ENCODE measurements at places on chromosomes 7 and 10.

- no peak for DNase-seq
These were observed 35.4 kb downstream of the KLF6 start for GRCh38 chr10:3749600-3749999.

GRCh38 chr7:151099486-151100211 is 13.4 kb downstream of the AGAP3 start:
- no peak for DNase-seq

DNA sequence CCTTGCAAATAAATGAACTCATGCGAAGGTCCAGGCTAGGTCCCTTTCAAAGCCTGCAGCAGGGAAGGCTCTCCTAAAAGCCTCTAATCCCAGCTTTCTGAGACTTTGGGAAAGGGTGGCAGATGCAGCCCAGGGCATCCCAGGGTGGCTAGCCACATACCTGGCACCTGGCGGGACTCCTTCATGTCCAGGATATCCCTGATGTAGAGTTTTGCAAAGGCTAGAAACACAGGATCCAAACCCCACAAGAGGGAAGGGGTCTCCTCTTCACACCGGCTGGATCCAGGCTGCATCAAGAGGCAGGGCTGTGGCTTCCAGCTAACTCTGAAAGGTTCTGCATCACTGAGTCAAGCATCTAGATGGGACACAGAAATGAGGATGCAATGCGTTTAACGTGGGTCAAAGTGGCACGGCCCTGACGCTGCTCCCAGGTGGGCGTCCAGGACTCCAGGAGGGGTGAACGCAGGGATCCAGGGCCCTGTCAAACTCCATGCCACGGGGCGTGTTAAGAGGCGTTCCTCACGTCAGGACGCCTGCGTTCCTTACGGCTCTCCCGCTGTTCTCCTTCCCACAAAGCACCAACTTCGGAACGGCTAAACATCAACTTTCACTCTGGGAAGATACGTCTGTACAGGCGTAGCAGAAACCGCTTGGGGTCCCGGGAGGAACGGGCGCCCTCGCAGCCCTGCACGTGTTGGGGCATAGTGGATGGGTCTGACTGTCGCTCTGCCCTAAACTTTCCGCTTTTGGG is 507 bp downstream of the STN1 start:
- no peak for DNase-seq

DNA sequence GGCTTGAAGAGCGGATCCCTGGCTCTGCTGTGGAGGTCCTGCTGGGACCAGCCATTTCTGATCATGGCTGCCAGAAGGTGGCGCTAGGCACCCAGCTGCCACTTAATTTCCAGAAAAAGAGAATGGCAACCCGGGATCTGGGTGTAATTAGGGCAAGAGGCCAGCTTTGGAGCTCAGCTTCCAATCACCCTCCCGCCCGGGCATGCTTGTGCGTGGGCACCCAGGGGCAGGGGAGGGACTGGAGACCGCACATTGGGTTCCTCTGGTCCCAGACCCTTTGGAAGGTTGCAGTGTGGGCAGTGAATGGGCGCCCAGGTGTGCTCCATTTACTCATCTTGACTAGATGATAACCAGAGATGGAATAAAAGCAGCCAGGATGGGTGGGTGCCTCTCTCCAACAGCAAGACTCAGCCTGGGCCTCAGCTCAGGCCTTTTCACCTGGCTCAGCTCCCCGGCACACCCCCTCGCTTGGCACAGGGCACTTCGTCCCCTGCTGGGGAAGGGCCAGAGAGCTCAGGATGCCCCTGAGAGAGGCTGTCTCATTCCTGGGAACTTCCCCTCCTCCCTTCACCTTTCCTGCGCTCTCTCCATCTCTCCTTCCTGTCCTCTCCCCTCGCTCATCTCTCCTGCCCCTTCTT is 14.7 kb downstream of the FAM241B start:
- peak; percentile 46 for DNase-seq

- peak; percentile 83 for DNase-seq
These were observed 28.1 kb downstream of the DLG5 start for GRCh38 chr10:77898323-77899079.

GRCh38 chr10:61189912-61190311 is 245.9 kb upstream of the RHOBTB1 start:
- DNase-seq: no peak

- no peak for DNase-seq
These were observed 72.5 kb downstream of the CCDC6 start for GRCh38 chr10:59833810-59834209.

- DNase-seq: no peak
These were observed 145.6 kb upstream of the FAM20C start for GRCh38 chr7:46830-47140.

GRCh38 chr10:133139551-133140065 is 20.4 kb upstream of the KNDC1 start:
- DNase-seq: no peak

- no peak for DNase-seq
These were observed 166.2 kb downstream of the CPEB3 start for GRCh38 chr10:92124616-92125143.

GRCh38 chr7:157819455-157819807 is 482.6 kb downstream of the DNAJB6 start:
- no peak for DNase-seq

DNA sequence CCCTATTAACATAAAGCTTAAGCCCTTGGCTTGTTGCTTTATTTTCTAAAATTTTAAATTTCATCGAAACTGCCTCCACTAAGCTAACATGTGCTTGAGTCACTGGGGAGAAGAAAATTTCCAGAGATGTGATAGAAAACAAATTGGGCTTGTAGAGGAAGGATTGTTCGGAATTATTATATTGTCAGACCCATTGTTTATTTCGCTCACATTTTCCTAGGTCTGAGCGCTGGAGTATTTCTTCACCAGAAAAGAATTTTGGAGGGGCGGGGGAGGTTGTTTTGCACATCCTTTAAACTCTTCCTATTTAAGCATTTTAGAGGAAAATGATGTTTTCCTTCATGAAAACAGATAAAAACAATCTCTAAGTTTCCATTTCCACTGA is 29.1 kb downstream of the CELF2 start:
- no peak for DNase-seq

- no peak for DNase-seq
These were observed 58.6 kb downstream of the LOXL4 start for GRCh38 chr10:98209441-98209840.

- no peak for DNase-seq
These were observed 14.6 kb upstream of the PPP2R2D start for GRCh38 chr10:131886237-131886636.

DNA sequence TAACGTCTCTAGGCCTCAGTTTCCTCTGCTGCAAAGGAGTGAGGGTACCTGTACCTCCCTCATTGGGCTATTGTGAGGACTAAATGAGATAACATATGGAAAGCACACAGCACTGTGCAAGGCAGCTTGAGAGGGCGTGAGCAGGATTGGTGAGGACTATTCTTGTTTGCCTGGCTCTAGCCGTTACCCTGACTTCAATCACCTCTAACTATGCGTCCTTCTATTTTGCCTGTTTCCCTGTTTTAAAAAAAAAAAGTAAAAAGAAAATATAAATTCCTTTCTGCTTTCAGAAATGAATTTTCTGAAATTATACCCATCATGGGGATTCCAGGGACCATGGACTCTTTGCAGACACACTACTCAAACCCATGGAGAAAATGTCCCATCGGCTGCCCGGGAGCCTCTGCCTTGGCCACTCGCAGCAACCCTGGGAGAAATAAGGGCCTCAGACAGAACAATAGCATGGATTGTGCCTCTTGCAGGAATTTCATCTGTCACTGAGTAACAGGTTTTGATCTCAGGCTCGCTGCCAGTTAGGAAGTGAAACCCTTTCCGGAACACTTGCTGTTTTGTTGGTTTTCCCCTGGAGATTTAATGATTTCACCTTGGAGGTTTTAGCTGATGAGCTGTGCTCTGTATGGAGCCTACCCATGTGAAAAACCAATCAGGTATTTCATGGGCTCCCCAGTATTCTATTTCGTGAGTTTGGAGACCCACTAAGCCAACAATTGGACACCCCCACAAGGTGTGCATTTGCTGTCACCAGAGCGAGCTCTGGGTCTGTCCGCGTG is 55.6 kb downstream of the STEAP1B start:
- DNase-seq: no peak

GRCh38 chr10:102384606-102385429 is 10.7 kb upstream of the NFKB2 start:
- no peak for DNase-seq

DNA sequence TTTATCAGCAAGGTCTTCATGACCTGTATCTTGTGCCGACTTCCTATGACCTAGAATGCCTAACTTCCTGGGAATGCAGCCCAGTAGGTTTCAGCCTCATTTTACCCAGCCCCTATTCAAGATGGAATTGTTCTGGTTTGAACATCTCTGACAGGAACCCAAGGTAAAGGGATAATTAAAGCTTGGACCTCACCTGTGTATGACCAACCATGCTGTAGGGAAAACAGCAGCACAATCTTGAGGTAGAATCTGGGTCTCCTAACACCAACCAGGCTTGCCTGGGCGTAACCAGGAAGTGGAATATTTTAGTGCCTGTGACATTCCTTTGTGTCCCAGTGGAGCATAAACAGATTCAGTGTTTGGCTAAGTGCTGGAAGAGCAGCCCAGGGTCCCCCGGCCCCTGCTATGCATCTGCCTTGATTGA is 94.1 kb downstream of the PFKFB3 start:
- no peak for DNase-seq

- DNase-seq: no peak
These were observed 1.7 kb upstream of the SH2B2 start for GRCh38 chr7:102284891-102285539.

DNA sequence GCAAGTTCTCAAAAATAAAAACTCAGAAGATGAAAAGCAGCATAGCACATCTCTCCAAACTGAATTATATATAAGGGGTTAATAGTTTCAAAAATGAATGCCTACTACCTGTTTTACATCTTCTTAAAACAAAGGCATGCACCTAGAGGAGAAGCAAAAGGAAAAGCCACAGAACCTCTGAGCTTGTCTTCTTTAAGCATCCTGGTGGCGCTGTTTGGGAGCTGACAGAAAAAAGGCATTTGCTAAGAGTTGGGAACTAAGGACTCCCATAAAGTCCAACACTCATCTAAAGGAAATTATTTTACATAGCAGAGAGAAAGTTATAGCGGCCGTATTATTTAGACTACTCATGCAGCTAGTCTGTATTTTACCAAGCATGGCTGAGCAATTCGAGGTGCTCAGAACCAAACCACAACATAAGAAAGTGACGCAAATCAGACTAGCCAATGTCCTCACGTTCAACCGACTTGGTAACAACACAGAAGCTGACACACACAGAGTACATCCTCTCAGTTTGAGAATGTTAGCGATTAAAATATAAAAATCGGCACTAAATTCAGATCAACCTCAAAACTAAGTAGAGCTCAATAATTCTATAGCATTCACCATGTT is 38.8 kb downstream of the PTN start:
- no peak for DNase-seq

- DNase-seq: no peak
These were observed 42.2 kb downstream of the HK1 start for GRCh38 chr10:69320521-69320920.

DNA sequence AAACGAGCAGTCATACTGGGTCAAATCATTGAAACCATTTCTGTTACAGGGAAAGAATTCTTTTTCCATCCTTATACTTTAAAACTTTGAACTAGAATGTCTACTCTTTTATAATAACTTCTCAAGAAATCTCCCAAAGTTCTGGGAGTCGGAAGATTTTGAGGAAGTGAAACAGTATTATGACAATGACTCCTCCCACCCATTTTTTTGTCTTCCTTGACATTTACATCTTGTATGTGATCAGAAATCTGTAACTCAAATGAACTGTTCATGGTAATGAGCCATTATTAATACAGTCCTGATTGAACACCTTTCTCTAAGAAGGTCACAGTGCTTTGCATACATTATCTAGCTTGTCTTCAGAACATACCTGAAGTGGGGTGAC is 227.4 kb downstream of the CELF2 start:
- no peak for DNase-seq

GRCh38 chr10:123614888-123615287 is 51.3 kb upstream of the GPR26 start:
- no peak for DNase-seq

DNA sequence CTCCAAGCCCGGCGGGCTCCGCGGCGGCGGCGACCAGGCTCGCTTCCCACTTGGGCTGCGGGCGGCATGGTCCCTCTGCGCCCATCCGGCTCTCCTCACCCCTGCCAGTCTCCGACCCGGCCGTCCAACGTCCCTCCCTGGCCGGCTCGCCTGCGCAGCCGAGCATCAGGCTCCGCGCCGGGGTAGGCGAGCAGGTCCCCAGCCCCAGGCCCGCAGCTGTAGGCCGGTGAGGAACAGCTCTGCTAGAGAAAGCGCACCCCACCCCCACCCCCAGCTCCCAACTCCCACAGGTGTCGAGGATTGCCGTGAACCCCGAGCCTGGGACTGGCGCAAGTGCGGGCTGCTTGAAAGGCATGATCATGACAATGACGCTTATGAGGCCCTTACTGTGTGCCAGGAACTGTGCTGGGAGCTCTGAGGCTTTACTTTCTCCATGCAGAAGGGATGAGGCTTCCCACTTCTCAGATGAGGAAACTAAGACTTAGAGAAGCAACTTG is 20.8 kb upstream of the PAX2 start:
- no peak for DNase-seq

DNA sequence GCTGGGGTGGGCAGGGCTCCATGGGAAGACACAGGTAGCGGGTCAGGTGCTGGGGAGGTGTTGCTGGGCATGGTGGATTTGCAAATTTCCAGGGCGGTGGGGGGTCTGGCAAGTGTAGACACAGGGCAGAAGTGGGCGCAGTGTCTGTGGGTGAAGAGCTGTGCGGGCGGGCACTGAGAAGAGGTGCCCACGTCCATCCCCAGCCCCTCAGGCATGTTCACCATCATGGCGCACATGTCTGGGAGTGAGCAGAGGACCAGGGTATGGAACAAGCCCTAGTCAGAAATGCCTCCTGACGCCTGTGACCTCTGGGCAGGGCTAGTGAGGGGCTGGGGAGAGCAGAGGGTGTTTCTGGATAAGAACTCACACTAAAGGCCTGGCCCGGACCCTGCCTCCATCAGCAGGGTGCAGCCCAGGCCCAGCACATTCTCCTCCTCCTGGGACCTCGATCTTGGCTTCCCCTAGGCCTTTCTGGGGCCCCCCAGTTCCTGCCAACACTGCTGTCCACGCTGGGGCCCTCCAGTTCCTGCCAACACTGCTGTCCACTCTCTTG is 612.9 kb downstream of the PTPRN2 start:
- no peak for DNase-seq

- no peak for DNase-seq
These were observed 132.6 kb upstream of the PDLIM1 start for GRCh38 chr10:95423164-95424005.

GRCh38 chr10:123147635-123148413 is at the start of gene HMX2:
Gene HMX2, plus strand, starts transcription at chr10:123148136. Its CDS starts 243 bp downstream, at chr10:123148379.
- peak; percentile 41 for DNase-seq

GRCh38 chr10:109866168-109866994 is 56.9 kb downstream of the XPNPEP1 start:
- peak; percentile 10 for DNase-seq

All from NCI-H1105 treated with DMSO at 0.1 percent for 48 hours (cell line).